ENCODE measurements at places on chromosomes 2 and 18.
A peak's percentile ranks its signal among the peaks of the same experiment; 100 is the strongest.

DNA sequence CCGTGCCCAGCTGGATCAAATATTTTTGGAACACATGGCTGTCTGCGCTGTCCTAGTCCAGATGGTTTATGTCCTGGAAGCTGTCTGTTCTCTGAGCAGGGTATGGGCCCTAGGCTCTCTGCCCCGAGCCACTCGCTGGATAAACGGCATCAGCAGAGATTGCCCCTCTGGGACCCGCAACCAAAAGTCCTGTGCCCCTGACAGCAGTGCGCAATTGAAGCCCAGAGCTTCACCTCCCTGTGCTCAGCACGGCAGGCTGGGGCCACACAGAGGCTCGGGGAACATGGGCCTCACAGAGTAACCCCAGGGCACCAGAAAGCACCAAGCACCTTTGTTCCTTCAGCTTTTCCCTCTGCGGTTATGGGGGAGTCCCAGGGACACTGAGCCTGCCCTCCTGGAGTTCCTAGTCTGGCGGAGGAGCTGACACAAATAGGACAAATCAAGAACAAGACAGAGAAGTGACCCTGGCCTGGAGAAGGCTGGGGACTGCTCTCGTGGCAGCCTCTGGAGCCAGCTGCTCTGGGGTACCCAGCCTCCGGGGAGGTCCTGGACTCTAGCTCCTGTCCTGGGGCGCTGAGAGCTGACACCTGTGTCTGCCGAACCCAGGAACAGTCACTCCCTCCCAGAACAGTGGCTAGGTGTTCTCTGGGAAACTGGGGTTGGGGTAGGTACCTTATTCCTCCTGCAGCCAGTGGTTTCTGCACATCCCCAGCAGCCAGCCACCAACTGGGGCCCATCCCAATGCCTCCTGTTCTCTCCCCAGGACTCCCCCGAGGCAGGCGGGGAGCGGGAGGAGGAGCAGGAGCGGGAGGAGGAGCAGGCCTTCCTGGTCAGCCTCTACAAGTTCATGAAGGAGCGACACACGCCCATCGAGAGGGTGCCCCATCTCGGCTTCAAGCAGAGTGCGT lies 12.3 kb downstream of the ARID5A start:
- DNase-seq = no peak

DNA sequence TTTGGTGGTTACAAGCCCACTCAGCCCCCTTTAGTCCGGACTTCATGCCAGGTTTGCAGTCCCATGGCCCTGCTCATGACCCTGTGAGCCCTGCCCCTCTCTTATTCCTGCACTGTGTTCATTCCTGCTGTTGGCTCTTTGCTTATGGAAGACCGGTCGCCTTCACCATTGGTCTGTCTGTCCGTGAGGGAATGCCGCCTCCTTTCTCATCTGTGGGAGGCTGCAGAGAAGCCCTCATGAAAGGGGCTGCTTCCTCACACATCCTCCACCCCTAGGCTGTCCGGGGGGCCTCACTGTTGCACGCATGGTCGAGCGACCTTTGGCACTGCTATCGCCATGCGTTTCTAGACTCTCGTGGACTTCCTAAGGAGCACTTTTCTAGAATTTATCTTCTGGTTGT lies 16.3 kb downstream of the SH3RF3 start:
- DNase-seq = no peak

GRCh38 chr18:48639772-48640432 lies 101.1 kb downstream of the CTIF start:
- DNase-seq = peak; percentile 54

GRCh38 chr2:72984172-72984671 lies 66.9 kb downstream of the EMX1 start:
- DNase-seq = no peak

DNA sequence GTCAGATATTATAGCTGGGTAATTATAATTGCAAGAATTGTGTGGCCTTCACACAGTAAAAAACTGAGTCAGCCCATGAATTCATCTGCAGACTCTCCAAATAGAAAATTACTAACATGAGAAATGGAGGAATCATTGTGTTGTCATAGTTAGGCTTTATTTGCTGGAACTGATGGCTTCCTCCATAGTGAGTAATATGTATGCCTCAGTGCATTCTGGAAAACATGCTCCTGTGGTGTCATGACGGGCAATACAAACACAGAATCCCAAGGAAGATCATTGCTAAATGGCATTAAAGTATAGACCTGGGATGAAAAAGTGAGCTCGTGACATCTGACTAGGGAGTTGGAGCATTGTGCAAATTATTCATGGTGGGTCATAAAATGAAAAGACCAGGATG lies 23.6 kb upstream of the NMS start:
- DNase-seq = no peak

DNA sequence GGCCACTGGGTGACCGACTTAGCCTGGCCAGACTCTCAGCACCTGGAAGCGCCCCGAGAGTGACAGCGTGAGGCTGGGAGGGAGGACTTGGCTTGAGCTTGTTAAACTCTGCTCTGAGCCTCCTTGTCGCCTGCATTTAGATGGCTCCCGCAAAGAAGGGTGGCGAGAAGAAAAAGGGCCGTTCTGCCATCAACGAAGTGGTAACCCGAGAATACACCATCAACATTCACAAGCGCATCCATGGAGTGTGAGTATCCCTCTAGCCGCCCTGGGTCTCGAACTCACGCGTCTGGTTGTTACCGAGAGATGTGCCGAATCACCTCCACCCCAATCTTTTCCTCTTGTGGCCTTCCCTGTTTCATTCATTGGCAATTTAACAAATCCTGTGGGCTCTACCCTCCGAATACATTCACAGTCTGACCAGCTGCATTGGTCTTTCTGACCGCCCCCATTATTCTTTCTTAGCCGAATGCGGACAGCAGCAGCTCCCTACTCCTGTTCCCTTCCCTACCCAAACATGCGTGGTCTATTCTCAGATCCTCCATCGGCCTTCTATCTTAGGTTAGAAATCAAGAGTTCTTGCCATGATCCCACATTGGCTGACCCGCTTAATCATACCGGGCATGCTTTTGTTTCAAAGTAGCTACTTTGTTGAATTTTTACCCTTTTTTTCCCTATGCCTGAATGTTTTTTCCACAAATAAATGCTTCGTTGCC lies 631 bp downstream of the RPL31 start:
- DNase-seq = no peak

GRCh38 chr2:98551316-98551715 lies 57.0 kb downstream of the COA5 start:
- no peak for DNase-seq

- no peak for DNase-seq
Observed at GRCh38 chr2:28021898-28022297, 131.4 kb downstream of the BABAM2 start.

- DNase-seq = no peak
Observed at GRCh38 chr2:194709840-194710239, 947.2 kb upstream of the SLC39A10 start.

GRCh38 chr2:159396799-159397198 lies 110.3 kb upstream of the WDSUB1 start:
- DNase-seq = no peak

Data from iPS-NIHi11 (cell line).